ENCODE measurements at places on chromosomes 2 and 18.

- no peak for DNase-seq
These were observed 30.3 kb downstream of the WDSUB1 start for GRCh38 chr2:159256159-159256558.

- DNase-seq: no peak
These were observed 27.2 kb downstream of the G6PC2 start for GRCh38 chr2:168928113-168928831.

DNA sequence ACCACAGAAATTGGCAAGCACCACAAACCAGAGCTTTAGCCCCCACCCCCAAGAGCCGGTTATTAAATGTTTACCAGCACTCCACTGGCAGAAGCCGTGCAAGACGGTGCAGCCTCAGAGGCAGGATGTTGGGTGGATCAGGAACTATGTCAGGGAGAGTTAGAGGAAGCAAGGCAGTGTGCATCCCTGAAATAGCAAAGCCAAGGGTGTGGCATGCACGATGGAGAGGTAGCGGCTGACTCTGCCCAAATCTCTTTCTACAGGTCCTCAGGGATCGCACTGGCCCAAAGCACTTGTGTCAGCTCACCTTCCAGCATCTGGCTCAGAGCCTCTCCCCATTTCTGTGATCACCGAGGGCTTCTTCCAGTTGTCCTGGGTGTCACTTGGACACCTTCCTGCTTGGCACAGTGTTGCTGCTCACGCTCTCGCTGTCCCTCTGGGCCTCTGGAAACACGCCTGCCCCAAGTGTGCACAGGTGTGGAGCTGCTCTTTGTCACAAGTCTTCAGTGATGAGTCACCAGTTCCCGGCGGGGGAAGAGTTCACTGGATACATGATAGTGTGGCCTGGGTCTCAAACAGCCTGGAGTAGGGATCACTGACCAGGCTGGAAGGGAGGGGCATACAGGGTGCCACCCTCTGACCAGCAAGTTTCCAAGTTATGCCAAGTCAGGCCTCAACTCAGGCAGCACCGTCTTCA lies 17.3 kb upstream of the B3GNT7 start:
- no peak for DNase-seq

GRCh38 chr2:48483506-48483905 lies 46.4 kb upstream of the STON1 start:
- DNase-seq: no peak

- no peak for DNase-seq
These were observed 429.3 kb downstream of the TGIF1 start for GRCh38 chr18:3879114-3879835.

GRCh38 chr18:9658087-9658641 lies 43.8 kb upstream of the PPP4R1 start:
- DNase-seq: no peak

GRCh38 chr18:40469851-40470250 lies 1485.2 kb upstream of the PIK3C3 start:
- DNase-seq: no peak

- no peak for DNase-seq
These were observed 69.5 kb downstream of the ANTXR1 start for GRCh38 chr2:69082430-69082997.

GRCh38 chr2:209619782-209620181 lies 151.8 kb upstream of the UNC80 start:
- DNase-seq: no peak

- DNase-seq: no peak
These were observed 83.2 kb downstream of the BCL2 start for GRCh38 chr18:63236406-63236805.

- no peak for DNase-seq
These were observed 49.9 kb upstream of the PNPT1 start for GRCh38 chr2:55743583-55743982.

GRCh38 chr18:34857320-34857719 lies 147.2 kb downstream of the DTNA start:
- DNase-seq: no peak

DNA sequence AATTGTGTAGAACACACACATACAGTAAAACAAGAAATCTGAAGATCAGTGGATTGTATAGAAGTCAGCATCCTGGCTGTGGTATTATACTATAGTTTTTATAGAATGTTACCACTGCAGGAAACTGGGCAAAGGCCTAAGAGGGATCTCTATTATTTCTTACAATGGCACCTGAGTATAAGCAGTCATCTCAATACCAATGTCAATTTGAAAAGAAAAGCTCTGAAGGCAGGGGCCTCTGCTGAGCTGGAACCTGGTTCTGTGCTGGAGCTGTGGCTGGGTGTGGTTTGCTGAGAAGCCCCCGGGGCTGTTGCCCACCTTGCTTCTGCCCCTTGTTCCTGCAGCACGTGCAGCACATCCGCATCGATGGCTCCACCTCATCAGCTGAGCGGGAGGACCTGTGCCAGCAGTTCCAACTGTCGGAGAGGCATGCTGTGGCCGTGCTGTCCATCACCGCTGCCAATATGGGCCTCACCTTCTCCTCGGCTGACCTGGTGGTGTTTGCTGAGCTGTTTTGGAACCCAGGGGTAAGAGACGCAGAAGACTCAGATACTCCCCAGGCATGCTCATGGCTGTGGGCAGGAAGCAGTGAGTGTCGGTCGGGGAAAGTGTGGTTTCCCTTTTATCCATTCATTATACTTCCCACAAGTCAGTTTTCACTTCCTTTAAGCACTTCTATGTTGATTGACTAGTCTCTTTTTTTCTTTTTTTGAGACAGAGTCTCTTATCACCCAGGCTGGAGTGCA lies 23.5 kb upstream of the RPL37A start:
- peak; percentile 61 for DNase-seq
